ENCODE measurements at places on chromosomes 1 and 21.

DNA sequence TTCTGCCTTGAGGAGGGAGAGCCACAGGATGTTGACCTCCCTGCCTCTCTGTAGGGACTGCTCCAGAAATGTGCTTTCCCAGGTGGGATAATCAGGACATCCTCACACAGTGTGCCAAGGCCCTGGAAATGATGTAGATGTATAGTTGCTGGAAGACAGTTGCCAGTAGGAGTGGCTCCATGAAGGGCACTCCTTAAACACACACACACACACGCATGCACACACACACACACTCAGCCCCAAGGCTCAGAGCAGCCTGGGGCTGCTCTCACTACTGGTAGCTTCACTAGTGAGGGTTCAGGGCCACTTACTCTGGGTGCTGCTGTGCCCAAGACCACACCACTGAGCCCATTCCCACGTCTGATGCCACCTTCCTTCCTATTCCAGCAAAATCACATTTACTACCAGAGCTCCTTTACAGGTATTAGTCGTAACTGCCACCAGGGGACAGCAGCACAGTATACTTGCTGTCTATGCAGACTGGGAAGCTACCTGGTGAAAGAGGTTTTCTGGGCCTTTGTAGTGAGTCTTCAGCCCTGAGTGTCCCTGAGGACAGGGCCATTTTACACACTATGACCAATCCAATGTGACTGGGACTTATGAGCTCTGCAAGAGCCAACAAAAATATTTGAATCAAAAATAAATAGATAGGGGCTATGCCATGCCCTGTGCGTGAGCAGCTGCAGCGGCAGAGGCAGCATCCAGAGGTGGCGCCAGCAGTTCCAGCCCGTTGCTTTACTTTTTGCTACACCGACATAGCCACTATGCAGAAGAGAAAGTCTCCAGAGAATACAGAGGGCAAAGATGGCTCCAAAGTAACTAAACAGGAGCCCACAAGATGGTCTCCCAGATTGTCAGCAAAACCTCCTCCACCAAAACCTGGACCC, 15.0 kb downstream of the CRNN start:
- H3K36me3 ChIP-seq, result no peaks in the 10 kb centered on the region
- no peak overlapping the region for H3K4me3 ChIP-seq
- no peak for DNase-seq
- H3K27me3 ChIP-seq, result peaks cover 7% of the 10 kb centered on the region
- no peak overlapping the region for H3K27ac ChIP-seq
- no peaks in the 10 kb centered on the region for H3K4me1 ChIP-seq

- peak overlapping the region; percentile 1 for H3K27ac ChIP-seq
- H3K4me1 ChIP-seq, result no peaks in the 10 kb centered on the region
- no peaks in the 10 kb centered on the region for H3K36me3 ChIP-seq
These were observed 86.6 kb upstream of the DPH5 start for GRCh38 chr1:101112051-101112780.

DNA sequence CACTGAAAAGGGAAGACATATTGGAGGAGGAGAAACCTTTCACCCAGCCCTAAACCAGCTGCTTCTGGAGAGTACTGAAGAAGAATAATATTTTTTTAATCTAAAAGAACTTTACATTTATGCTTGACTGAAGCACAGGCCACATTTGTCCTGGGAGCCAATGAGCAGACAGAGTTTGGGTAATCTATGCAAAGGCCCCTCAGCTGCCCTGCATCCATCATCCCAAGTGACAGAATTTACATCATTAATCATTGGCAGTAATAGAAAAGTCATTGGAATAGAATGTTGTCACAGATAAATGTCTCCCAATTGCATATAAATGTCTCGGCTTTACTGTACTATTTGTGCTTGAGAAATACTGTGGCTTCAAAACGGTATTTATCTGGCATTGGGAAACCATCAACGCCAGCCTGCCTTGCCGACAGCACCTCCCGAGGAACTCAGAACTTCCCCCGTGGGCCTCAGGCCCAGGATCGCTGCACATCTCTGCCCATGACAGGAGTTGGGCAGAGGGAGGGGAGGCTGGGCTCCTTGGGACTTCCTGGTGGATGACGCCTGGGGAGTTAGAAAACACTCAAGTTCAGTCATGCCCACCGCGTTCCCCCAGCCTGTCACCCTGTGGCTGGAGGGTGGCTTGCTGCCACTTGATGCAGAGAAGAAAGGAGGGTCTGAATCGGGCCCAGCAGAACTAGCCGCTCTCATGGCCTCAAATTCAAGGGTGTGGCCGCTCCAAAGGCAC, 133.1 kb downstream of the CAMTA1 start:
- no peaks in the 10 kb centered on the region for H3K36me3 ChIP-seq
- no peak for DNase-seq
- peaks cover 19% of the 10 kb centered on the region for H3K4me1 ChIP-seq
- peaks cover 1% of the 10 kb centered on the region for H3K27me3 ChIP-seq
- no peak overlapping the region for H3K27ac ChIP-seq

DNA sequence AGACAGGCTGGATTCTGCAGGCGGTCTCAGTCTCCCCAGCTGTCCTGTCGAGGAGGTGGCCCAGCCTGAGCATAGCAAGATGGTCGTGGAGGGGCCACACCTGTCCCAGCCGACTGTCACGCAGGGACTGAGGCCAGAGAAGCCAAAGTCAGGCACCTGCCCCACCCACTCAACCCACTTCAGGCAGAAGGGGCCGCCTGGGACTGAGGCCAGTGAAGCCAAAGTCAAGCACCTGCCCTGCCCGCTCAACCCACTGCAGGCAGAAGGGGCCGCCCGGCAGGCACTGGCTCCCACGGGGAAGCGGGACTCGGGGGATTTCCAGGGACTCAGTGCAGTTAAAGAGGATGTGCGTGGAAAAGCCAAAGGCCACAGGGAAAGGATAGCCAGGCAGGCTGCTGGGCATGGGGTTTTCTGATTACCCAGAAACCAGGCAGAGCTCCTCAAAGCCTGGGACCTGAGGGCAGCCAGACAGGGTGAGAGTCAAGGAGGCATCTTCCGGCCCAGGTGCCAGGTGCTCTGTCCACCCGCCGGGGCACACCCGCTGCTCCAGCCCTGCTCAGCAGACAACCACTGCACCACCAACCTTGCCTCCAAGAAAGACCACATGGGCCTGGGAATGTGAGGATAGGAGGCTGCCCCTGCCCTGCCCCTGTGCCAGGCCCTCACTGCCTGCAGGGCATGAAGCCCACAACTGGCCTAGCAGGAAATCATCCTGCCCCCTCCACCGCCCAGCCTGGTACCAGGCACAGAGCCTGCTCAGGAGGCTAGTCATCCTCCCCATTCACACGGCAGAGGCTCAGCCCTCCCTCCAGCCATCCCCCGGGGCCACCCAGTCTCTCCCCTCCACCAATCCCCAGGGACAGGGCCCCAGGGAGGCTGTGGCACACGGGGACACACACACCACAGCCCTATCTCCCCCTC, 41.0 kb downstream of the MEGF6 start:
- no peak overlapping the region for H3K4me3 ChIP-seq
- H3K27ac ChIP-seq, result no peak overlapping the region
- H3K27me3 ChIP-seq, result no peaks in the 10 kb centered on the region
- no peaks in the 10 kb centered on the region for H3K36me3 ChIP-seq
- no peak for DNase-seq
- H3K4me1 ChIP-seq, result no peaks in the 10 kb centered on the region

- no peaks in the 10 kb centered on the region for H3K4me1 ChIP-seq
- H3K27me3 ChIP-seq, result peaks cover 4% of the 10 kb centered on the region
- no peak overlapping the region for H3K4me3 ChIP-seq
- H3K27ac ChIP-seq, result no peak overlapping the region
- DNase-seq, result no peak
These were observed 13.1 kb upstream of the EXO1 start for GRCh38 chr1:241834733-241835377.

DNA sequence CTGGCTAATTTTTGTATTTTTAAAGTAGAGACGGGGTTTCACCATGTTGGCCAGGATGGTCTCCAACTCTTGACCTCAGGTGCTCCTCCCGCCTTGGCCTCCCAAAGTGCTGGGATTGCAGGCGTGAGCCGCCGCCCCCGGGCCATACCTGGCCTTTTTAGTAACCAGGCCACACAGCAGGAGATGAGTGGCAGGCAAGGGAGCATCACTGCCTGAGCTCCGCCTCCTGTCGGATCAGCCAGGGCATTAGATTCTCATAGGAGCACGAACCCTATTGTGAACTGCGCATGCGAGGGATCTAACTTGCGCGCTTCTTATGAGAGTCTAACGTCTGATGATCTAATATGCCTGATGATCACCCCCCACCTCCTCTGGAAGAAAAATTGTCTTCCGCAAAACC, 308.7 kb upstream of the PRMT6 start:
- H3K27ac ChIP-seq, result no peak overlapping the region
- H3K4me3 ChIP-seq, result no peak overlapping the region
- H3K27me3 ChIP-seq, result no peaks in the 10 kb centered on the region
- H3K4me1 ChIP-seq, result no peaks in the 10 kb centered on the region

DNA sequence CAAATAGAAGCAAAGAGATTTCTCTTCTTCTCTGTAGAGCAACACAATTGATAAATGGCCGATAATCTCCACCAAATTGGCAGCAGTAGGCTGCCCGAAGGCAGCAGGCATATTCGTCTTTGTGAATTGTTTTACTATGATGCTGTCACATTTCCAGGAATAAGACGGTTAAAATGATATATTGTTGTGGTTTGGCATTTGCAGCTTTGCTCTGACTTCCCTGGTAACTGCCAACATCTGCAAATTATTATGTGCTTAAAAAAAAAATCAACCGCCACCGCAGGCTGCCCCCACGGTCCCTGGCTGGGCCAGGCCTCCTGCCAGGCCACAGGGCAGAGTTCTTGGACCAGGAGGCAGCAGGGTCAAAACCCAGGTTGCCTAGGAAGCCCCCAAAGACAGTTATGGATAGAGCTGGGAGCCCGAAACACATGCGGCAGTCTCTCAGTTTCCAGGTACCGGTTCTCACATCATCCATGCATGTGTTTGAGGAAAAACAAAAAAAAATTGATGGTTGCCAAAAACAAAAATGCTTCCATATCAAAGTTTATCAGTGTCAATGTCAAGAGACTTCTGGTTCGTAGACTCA, 179.3 kb downstream of the ETS2 start:
- H3K4me3 ChIP-seq, result no peak overlapping the region
- no peaks in the 10 kb centered on the region for H3K27me3 ChIP-seq
- peak overlapping the region; percentile 82 for H3K27ac ChIP-seq
- no peak for DNase-seq
- H3K4me1 ChIP-seq, result peaks cover 61% of the 10 kb centered on the region
- H3K36me3 ChIP-seq, result no peaks in the 10 kb centered on the region

DNA sequence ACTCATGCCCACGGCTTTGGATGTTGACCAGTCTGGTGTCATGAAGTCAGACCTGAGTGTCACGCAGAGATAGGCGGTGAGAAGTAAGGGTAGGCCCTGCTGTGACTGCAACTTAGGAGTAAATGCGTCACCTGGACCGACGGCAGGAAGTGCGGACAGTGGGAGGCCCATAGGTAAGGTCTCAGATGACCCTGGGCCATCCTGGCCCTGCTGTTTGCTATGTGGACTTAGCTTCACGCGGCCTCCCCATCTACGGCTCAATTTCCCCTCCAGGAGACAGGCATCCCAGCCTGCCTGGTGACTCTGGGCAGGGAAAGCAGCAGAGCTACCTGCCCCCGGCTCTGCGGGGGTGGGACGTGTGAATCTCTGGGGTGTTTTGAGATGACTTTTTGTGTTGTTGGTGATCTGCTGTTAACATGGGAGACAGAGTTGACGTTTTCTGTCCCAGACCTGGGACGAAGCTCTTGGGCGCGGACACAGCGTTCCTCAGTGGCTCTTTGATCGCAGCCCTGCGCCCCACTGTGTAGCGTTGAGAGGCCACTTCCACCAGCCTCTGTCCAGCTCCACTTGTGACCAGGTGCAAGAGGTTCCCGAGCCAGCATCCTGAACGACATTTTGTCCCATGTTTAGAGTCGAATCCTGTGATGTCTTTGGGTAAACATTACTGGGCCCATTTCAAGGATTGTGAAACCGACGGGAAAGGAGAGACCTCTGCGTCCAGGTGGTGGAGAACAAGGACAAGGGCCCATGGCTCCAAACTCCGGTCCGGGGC, 39.9 kb downstream of the CRYAA start:
- H3K36me3 ChIP-seq, result no peaks in the 10 kb centered on the region
- no peak for DNase-seq
- peaks cover 14% of the 10 kb centered on the region for H3K27me3 ChIP-seq
- no peak overlapping the region for H3K4me3 ChIP-seq
- no peaks in the 10 kb centered on the region for H3K4me1 ChIP-seq

- no peaks in the 10 kb centered on the region for H3K27me3 ChIP-seq
- H3K27ac ChIP-seq, result no peak overlapping the region
- H3K36me3 ChIP-seq, result peaks cover 39% of the 10 kb centered on the region
- peaks cover 2% of the 10 kb centered on the region for H3K4me1 ChIP-seq
- DNase-seq, result no peak
These were observed 6.8 kb downstream of the PFKFB2 start for GRCh38 chr1:207059881-207060280.

GRCh38 chr1:245788269-245788668, 633.5 kb downstream of the KIF26B start:
- H3K36me3 ChIP-seq, result no peaks in the 10 kb centered on the region
- H3K4me1 ChIP-seq, result peaks cover 3% of the 10 kb centered on the region
- no peak for DNase-seq

- H3K27me3 ChIP-seq, result no peaks in the 10 kb centered on the region
- no peak for DNase-seq
- peaks cover 17% of the 10 kb centered on the region for H3K4me1 ChIP-seq
- no peak overlapping the region for H3K4me3 ChIP-seq
- no peaks in the 10 kb centered on the region for H3K36me3 ChIP-seq
These were observed 22.5 kb downstream of the DPT start for GRCh38 chr1:168706391-168706992.
